Airway epithelial cell (primary cell): ENCODE measurements at places on chromosomes 11 and 22. TPM values are rescaled to one million over a fixed set of nuclear protein-coding genes. Genes with fewer than 3 reads are reported as not detected.

CTSW gene
- total RNA-seq, result not detected in 2 replicates

FAM111B gene
- 9.5 TPM in 2 replicates for total RNA-seq

CDCA5 gene
- 13.9 and 14.8 TPM in 2 replicates for total RNA-seq

BRSK2 gene
- 0.14 and 0.28 TPM in 2 replicates for total RNA-seq

CATSPERZ gene
- 0.63 TPM in 1 of 2 replicates, not detected in the other for total RNA-seq

A4GALT gene
- total RNA-seq, result 17.9 and 27.7 TPM in 2 replicates

PARVG gene
- total RNA-seq, result not detected in 2 replicates

JAM3 gene
- total RNA-seq, result 2.7 and 7.4 TPM in 2 replicates

B3GAT1 gene
- not detected in 2 replicates for total RNA-seq

TRIM49 gene
- not detected in 2 replicates for total RNA-seq

ACCS gene
- 0.98 and 3.7 TPM in 2 replicates for total RNA-seq

SAA4 gene
- 0.42 and 0.56 TPM in 2 replicates for total RNA-seq

CNIH2 gene
- not detected in 2 replicates for total RNA-seq

PANX2 gene
- 0.46 and 0.71 TPM in 2 replicates for total RNA-seq

GCAT gene
- 30.3 and 38.1 TPM in 2 replicates for total RNA-seq

LRRN4CL gene
- 0.09 and 0.28 TPM in 2 replicates for total RNA-seq

WNT11 gene
- total RNA-seq, result 0.21 TPM in 1 of 2 replicates, not detected in the other

TRIM49D2 gene
- total RNA-seq, result not detected in 2 replicates

NXPE1 gene
- not detected in 2 replicates for total RNA-seq

ANKRD49 gene
- total RNA-seq, result 7.7 and 10.2 TPM in 2 replicates

GUCY1A2 gene
- under 0.01 TPM in 1 of 2 replicates, not detected in the other for total RNA-seq

BCO2 gene
- total RNA-seq, result 0.28 TPM in 1 of 2 replicates, not detected in the other

VWCE gene
- 0.21 TPM in 1 of 2 replicates, not detected in the other for total RNA-seq

CDHR5 gene
- not detected in 2 replicates for total RNA-seq

ACRV1 gene
- total RNA-seq, result not detected in 2 replicates

KRTAP5-5 gene
- not detected in 2 replicates for total RNA-seq

TUB gene
- 0.51 and 1.3 TPM in 2 replicates for total RNA-seq

SMTN gene
- 180 and 218 TPM in 2 replicates for total RNA-seq
